Glomerular endothelial cell (primary cell): ENCODE measurements at places on chromosomes 7 and 10. TPM values are rescaled to one million over a fixed set of nuclear protein-coding genes. Genes with fewer than 3 reads are reported as not detected.

STRIP2 gene
- 5.8 and 7.2 TPM in 2 replicates for total RNA-seq

CPA2 gene
- not detected in 2 replicates for total RNA-seq

NXPH1 gene
- total RNA-seq = not detected in 2 replicates

GJC3 gene
- total RNA-seq = 0.99 TPM in 1 of 2 replicates, not detected in the other

NUTM2D gene
- 3.0 and 3.9 TPM in 2 replicates for total RNA-seq

MBL2 gene
- total RNA-seq = not detected in 2 replicates
